ENCODE measurements at places on chromosomes 1 and 21.

DNA sequence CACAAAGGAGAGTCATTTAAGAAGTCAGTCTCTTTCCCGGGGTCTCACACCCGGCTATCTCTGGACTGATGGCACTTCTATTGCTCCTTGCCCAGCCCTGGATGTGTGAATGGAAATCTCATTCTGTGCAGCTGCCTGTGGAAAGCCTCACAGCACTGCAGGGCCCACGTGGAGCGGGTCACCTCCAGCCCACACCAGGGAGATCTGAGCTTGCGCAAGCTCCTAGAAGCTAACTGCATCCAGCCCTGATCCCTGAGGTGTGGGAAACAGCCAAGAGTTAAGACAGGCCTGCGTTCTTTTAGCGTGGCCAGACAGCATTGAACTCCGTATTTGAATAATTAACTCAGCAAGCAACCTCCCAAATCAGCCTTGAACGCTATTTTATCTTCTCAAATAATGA is 150.5 kb downstream of the LRIG2 start:
- no peak for DNase-seq

- DNase-seq, result no peak
These were observed 12.0 kb downstream of the SYT11 start for GRCh38 chr1:155871390-155871789.

- no peak for DNase-seq
These were observed 72.8 kb downstream of the ETS2 start for GRCh38 chr21:38878379-38879179.

DNA sequence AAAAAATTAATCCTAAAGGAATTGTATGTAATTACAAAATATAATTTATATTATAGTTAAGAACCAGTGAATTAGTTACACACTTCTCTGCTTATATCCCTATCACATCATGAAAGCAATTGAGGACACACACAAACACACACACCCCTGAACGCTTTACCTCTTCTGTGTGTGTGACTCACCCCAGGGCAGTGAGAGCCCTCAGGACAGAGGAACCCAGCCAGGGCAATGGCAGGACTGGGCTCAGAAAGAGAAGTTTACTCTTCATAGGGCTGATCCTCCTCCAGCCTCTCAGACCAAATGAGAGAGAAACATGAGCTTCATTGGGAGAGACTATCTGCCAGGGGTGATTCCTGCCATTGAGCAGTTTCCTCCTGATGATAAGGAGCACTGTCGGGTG is 38.1 kb downstream of the SLC44A3 start:
- DNase-seq, result no peak

DNA sequence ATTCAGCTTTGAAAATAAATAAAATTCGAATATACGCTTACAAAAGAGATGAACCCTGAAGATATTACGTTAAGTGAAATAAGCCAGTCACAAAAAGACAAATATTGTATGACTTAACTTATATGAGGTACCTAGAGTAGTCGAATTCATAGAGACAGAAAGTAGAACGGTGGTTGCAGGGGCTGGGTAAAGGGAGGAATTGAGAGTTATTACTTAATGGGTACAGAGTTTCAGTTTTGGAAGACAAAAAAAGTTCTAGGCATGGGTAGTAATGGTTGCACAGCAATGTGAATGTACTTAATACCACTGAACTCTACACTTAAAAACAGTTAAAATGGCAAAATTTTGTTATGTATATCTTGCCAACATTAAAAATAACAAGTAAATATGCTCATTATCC is 48.6 kb upstream of the ZNHIT6 start:
- no peak for DNase-seq

DNA sequence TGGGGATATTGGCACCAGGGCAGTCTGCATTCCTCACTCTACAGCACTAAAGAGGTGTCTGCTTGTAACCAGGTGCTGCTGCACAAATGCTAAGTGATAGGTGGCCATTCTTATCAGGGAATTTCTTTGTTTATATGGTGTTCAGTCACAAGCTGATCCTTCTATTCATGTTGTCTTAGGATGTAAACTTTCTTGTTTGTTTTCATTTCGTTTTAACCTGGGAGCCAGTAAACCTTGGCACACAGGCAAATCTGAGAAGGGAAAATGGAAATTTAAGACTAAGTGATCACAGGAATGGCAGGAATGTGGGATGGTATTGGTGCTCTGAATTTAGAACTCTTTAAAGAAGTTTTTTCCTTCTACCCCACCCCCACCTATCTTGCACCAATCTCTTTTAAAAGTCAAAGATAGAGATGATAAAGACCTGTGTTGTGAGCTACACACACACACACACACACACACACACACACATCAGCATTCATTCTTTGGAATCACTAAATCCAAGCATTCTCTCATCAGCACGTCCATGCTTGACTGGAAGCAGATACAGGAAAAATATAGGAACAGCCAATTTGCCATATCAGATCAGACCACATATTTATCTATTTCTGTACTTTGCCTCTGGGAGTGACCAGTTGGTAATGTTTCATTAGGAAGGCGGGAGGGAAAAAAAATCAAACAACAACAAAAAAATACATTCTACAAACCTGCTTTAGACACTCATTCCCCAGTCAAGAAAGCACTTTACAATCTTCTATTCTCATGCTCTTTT is 451.4 kb upstream of the ADGRL2 start:
- no peak for DNase-seq

Measured in activated CD4-positive, CD25-positive, alpha-beta regulatory T cell (primary cell).